ENCODE measurements at places on chromosomes 7 and 10.

GRCh38 chr7:140326116-140326928 is 72.0 kb downstream of the SLC37A3 start:
- DNase-seq = no peak

DNA sequence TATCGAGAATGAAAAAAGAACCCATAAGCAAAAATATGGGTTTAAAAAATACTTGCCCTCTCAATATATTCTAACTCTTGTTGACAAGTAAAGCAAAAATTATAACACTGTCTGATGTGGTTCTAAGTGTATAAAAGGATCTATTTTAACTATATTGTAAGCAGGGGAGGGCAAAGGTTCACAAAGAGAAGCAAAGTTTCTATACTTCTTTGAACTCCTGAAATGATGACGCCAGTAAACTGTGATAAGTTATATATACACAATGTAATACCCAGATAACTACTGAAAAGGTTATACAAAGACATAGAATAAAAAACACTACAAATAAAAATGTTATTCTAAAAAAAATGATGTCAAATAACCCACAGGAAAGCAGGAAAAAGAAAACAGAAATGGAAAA is 37.1 kb downstream of the PDLIM1 start:
- DNase-seq = no peak

- DNase-seq = no peak
Measured at GRCh38 chr7:50962962-50963374, 180.3 kb upstream of the GRB10 start.

DNA sequence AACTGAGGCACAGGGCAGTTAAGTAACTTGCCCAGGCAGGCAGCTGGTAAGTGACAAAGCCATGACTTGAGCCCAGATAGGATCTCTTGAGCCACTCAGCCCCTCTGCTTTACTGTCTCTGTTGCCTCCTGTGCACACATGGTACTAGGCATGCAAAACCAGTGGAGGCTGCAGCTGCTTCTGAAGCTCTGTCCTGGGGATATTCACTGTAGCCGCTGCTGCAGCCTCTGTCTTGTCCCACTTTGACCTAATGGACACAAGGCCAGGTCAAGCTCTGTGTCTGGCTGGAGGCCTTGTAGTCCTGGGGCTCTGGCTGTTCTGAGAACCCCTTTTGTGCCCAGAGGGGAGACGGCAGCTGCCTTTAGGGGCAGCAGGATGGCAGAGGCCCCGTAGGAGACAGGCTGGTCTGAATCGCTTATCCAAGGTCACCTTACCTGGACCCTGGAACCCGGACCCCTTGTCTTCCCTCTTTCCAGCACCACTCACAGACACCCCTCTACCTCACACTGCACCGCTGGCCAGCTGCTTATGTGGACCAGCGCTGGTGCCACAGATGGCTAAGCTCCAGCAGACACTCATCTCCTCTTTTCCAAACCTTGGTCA is 57.6 kb downstream of the TSPAN15 start:
- no peak for DNase-seq

DNA sequence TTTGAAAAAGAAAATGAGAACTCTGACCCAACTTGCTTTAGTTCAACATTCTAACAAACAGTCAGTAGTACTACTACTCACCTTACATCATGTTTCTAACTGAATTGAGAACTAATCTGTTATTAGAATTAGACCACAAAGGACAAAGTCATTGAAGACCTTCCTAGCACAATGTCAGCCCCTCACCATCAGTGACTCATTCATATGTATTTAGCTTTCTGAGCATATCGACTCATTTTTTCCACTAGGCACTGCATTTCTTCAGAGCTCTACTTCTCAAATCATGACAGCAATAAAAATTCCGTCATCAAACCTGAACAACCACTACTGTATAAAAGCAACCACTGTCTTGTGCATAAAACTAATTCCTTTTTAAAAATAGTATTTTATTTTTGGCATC is 4.4 kb upstream of the LRRN3 start:
- no peak for DNase-seq

- DNase-seq = no peak
Measured at GRCh38 chr10:86967481-86967941, 771 bp upstream of the ADIRF start.

DNA sequence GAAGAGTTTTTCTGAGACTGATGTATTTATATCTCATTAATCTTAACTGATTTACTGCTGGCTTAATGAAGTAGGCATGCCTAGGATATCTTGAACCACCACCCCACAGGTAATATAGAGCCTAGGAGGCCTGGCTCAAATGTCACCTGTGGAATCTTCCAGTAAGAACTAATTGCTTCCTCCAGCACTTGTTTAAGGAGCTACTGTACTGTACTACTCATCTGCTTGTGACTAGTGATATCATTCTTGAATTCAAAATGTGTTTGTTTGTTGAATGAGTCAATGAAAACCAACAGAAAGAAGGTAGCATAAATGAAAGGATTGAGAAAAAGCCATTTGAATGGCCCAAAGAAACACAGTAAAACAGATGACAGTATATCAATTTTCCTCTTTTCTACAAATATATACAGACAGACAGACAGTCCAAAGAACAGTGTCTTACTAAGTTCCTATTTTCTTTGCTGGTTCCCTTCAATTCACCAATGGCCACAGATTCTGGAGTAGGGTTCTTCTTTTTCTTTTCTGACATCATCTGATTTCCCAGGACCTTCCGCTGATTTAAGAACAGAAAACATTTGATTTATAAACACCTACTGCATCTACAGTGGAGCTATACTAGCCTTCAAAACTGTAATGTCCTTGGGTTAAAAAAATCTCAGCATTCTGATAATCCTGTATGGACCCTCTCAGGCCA is 43.7 kb upstream of the SLIT1 start:
- no peak for DNase-seq

DNA sequence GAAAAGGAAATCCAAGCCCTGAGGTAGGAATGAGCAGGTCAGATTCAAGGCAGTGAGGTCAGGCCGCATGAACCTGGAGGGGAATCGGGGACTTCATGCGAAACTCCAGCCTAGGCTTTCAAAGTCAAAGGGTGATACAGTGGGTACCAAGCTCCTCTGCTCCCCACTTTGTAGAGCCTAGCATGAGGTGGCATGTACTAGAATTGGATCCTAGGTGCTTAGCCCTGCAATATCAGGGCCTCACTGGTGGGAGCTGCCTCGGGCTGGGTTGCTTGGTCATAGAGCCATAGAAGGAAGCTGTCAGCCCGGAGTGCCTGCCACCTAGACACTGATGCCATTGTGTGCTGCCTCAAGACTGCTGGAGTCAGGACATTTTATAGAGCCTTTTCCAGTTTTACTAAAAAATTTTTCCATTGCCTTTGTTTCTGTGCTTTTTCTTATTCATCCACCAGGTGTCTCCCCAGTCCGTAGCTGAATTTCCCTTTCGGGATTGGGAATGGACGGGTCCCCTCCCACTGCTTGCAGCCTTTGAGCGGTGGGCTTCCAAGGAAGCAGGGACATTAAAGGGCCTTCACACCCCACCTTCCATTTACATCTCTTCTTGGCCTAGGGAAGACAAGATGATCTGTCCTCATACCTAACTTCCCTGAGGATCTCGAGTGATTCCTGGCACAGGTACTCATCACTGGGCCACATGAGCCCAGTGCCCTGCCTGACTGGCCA is 5.5 kb upstream of the LZTS2 start:
- no peak for DNase-seq

- DNase-seq = no peak
Measured at GRCh38 chr7:21923658-21924057, 22.0 kb downstream of the CDCA7L start.

- DNase-seq = no peak
Measured at GRCh38 chr7:84637568-84638338, 443.2 kb upstream of the SEMA3A start.

- DNase-seq = no peak
Measured at GRCh38 chr10:11149807-11150141, 132.1 kb downstream of the CELF2 start.
